ENCODE measurements at places on chromosomes 11 and 22. TPM values are rescaled to one million over a fixed set of nuclear protein-coding genes. Genes with fewer than 3 reads are reported as not detected.

The MISFA gene
- polyA plus RNA-seq: 2.4 TPM

DNA sequence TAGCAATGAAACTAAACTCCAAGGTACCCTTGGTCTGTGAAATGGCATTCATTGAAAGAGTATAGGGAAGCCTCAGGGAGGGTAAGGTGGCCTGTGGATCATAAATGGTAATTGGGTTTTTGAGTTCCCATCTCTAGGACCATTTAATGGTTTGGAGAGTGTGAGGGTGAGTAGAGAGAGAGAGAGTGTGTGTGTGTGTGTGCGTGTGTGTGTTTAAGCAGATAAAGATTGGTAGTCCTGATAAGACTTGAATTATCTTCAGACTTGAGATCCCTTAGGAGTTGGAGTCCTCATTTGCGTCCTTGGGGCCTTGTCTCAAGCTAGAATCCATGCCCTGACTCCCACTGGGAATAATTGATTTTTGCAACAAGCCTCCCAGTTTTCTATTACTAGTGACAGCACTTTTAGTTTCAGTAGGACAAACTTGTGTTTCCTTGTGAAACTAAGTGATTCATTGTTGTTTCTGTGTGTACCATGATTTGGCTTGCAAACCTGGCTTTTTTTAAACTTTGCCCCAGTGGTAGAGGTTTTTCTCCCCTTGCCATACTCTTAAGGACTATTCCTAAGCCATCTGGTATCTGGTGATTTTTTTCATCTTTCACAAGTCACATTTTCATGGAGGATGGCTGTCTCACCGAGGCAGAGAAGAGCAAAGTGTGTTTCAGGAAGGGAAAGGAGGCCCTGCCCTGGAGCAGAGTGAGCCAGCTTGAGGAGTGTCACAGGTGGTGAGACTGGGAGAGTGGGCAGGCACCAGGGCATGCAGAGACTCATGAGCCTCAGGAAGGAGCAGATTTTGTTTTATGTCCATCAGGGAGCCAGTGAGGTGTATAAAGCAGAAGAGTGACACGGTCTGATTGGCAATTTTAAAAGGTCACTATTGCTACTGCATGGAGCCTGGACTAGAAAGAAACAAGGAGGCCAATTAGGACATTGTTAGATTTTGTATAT, 26.7 kb downstream of the ALKBH3 start:
- no peaks in the 10 kb centered on the region for H3K27me3 ChIP-seq
- H3K36me3 ChIP-seq: peaks cover 21% of the 10 kb centered on the region
- peak overlapping the region; percentile 100 for H3K27ac ChIP-seq
- no peak overlapping the region for H3K4me3 ChIP-seq
- H3K4me1 ChIP-seq: peaks cover 53% of the 10 kb centered on the region

DNA sequence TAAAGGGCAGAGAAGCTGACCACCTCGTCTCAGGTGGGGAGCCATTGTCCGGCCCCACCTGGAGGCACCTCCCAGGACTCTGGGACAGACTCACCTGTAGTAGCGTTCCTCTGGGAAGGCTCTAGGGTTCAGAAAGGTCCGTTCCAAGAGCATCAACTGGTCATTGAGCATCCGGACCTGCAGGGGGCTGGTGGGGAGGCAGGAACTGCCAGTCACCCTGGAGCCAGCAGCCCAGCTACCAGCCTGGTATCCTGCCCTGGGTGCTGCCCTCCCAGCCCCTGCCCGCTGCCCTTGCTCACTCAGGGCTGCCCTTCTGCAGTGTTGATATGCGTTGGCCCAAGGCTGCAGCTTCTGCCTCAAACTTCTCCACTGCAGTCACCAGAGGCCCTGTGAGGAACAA, 4.7 kb downstream of the SAC3D1 start:
- H3K4me1 ChIP-seq: peaks cover 3% of the 10 kb centered on the region
- no peak for DNase-seq
- H3K27me3 ChIP-seq: no peaks in the 10 kb centered on the region
- peaks cover 13% of the 10 kb centered on the region for H3K36me3 ChIP-seq
- no peak overlapping the region for H3K4me3 ChIP-seq

DNA sequence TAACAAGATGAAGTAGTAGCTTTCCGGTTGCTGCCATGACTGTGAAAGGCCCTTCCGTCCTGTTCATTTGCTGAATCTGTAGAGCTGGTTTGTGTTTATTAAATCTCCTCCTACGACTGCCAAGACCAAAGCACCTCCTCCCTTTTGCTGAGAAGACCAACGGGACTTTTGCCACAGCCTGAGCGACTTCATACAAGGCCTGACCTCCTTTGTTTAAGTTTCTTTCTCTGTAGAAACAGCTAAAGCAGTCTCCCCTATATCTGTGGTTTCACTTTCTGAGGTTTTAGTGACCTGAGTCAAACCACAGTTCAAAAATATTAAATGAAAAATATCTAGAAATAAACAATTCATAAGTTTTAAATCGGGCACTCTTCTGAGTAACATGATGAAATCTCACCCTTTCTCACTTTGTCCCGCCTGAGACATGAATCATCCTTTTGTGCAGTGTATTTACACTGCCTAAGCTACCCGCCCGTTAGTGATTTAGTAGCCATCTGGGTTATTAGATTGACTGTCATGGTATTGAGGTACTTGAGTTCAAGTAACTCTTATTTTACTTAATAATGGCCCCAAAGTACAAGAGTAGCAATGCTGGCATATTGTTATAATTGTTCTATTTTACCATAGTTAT, 119.1 kb upstream of the LRRC4C start:
- H3K36me3 ChIP-seq: no peaks in the 10 kb centered on the region
- no peak overlapping the region for H3K4me3 ChIP-seq
- H3K27me3 ChIP-seq: no peaks in the 10 kb centered on the region
- H3K27ac ChIP-seq: no peak overlapping the region

The ANO1 gene
- polyA plus RNA-seq: not detected

GRCh38 chr11:123547180-123547579, 107.2 kb downstream of the SCN3B start:
- H3K4me1 ChIP-seq: peaks cover 23% of the 10 kb centered on the region
- H3K27me3 ChIP-seq: no peaks in the 10 kb centered on the region
- DNase-seq: no peak
- H3K4me3 ChIP-seq: no peak overlapping the region
- H3K36me3 ChIP-seq: no peaks in the 10 kb centered on the region
- H3K27ac ChIP-seq: peak overlapping the region; percentile 34

- no peaks in the 10 kb centered on the region for H3K36me3 ChIP-seq
- peak overlapping the region; percentile 49 for H3K4me3 ChIP-seq
Measured at GRCh38 chr11:1546536-1547466, 25.3 kb downstream of the DUSP8 start.

DNA sequence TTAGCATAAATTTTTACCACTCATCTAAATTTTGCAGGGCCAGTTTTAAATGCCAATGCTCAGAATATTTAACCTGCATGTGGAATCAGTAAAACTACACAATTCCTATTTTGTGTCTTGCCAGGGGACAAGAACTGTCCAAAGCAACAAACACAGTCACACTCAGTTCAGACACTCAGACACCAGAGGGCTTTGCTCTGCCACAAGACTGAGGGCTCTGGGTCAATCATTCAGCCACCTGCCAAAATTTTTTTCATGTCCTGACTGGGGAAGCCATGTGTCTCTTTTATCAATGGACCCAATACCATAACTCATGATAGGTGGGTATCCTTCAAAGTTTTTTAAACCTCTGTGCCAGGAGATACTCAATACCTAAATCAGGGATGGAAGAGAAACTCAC, 304.0 kb upstream of the ANO3 start:
- peaks cover 3% of the 10 kb centered on the region for H3K4me1 ChIP-seq
- no peak for DNase-seq
- H3K4me3 ChIP-seq: no peak overlapping the region
- no peaks in the 10 kb centered on the region for H3K27me3 ChIP-seq

The DDI1 gene
- polyA plus RNA-seq: not detected

DNA sequence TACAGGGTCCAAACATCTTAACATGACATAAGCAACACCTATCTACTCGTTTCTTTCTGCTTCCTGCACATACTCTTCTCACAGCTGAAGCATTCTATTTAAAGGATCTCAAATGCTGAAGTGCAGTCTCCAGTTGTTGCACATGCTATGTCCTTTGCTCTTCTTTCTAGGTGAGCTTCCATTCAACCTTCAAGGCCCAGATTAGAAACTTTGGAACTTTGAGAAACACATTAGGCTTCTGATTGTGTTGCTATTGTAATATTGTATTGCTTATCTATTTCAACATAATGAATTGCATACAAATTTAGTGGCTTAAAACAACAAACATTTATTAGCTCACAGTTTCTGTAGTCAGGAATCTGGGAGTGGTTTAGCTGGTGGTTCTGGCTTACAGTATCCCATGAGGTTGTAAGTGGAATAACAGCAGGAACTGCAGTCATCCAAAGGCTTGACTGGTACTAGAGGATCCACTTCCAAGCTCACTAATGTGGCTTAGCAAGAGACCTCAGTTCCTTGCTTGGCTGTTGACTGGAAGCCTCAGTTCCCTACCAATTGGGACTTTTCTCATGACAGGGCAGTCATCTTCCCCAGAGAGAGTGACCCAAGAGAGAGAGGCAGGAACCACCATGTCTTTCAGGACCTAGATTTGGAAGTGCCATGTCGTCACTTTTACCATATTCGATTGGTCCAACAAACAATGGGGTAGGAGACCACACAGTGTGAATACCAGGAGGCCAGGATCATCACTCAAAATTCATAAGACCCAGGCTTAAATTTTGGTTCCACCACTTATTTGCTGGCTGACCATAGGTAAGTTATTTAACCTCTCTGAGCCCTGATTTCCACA, 27.2 kb upstream of the RASSF10 start:
- no peaks in the 10 kb centered on the region for H3K36me3 ChIP-seq
- H3K4me1 ChIP-seq: no peaks in the 10 kb centered on the region
- DNase-seq: no peak
- H3K4me3 ChIP-seq: no peak overlapping the region
- H3K27ac ChIP-seq: no peak overlapping the region

The CEP126 gene
- 2.1 TPM for polyA plus RNA-seq

- no peak overlapping the region for H3K4me3 ChIP-seq
- DNase-seq: no peak
- H3K36me3 ChIP-seq: no peaks in the 10 kb centered on the region
- peaks cover 28% of the 10 kb centered on the region for H3K4me1 ChIP-seq
- no peaks in the 10 kb centered on the region for H3K27me3 ChIP-seq
- no peak overlapping the region for H3K27ac ChIP-seq
Measured at GRCh38 chr11:120398132-120398531, 61.9 kb downstream of the ARHGEF12 start.

DNA sequence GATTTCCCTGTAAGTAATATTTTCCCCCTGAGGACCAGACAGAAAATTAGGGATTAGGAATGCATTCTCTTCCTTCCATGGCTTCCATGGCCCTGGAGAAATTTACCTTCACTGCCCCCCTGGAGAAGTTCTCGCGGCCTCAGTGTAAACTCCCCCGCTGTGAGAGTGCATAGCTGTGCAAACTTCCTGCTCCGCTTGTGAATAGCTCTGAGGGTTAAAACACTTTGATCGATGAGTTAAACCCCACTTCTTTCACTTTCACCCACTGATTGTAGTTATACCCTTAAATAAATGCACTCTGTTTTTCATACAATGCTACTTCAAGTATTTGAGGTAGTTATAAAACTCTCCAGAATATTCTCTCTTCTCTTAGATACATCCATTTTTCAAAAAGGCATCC, 190.8 kb downstream of the DSCAML1 start:
- no peaks in the 10 kb centered on the region for H3K36me3 ChIP-seq
- no peak for DNase-seq
- no peaks in the 10 kb centered on the region for H3K27me3 ChIP-seq
- H3K4me1 ChIP-seq: peaks cover 11% of the 10 kb centered on the region
- no peak overlapping the region for H3K4me3 ChIP-seq
- no peak overlapping the region for H3K27ac ChIP-seq

DNA sequence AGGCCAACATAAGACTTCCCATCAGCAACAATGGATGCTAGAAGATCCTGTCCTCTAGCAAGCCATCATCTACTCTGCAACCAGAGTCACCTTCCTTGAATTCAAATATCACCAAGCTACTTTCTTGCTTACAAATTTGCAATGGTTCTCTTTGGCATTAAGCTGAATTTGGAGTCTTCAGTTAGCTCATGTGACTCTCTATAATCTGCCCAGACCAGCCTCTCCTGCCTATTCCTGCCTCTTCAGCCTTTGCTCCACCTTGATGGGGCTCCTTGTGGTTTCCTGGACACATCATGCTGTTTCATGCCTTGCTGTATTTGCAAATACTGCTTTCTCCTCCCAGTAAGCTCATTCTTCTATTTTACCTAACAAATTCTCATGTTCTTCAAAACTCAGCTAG, 82.3 kb downstream of the RASSF10 start:
- no peaks in the 10 kb centered on the region for H3K36me3 ChIP-seq
- no peaks in the 10 kb centered on the region for H3K4me1 ChIP-seq
- DNase-seq: no peak
- no peaks in the 10 kb centered on the region for H3K27me3 ChIP-seq
- no peak overlapping the region for H3K27ac ChIP-seq

The LINC01488 gene
- not detected for polyA plus RNA-seq

The MOGAT2 gene
- not detected for polyA plus RNA-seq

DNA sequence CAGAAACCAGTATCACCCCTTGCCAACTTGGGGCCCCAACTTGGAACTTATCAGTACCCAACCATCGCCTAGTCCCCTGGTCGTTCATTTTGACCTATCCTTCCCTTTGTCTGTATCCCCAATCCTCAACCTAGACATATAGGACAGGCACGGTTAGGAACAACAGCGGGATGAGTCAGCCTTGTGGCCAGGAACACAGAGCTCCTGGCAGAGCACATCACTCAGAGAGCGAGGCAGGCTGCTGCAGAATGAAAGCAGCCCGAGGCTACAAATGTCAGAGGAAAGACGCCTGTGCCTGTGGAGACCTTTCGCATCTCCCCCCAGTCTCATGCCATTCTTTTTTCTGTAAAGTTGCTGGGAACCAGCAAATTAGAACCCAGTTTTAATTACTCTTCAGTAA, 14.6 kb downstream of the DKK3 start:
- H3K27ac ChIP-seq: peak overlapping the region; percentile 99
- peak; percentile 70 for DNase-seq
- H3K4me3 ChIP-seq: peak overlapping the region; percentile 18
- H3K27me3 ChIP-seq: no peaks in the 10 kb centered on the region
- H3K4me1 ChIP-seq: peaks cover 34% of the 10 kb centered on the region
- H3K36me3 ChIP-seq: peaks cover 48% of the 10 kb centered on the region

DNA sequence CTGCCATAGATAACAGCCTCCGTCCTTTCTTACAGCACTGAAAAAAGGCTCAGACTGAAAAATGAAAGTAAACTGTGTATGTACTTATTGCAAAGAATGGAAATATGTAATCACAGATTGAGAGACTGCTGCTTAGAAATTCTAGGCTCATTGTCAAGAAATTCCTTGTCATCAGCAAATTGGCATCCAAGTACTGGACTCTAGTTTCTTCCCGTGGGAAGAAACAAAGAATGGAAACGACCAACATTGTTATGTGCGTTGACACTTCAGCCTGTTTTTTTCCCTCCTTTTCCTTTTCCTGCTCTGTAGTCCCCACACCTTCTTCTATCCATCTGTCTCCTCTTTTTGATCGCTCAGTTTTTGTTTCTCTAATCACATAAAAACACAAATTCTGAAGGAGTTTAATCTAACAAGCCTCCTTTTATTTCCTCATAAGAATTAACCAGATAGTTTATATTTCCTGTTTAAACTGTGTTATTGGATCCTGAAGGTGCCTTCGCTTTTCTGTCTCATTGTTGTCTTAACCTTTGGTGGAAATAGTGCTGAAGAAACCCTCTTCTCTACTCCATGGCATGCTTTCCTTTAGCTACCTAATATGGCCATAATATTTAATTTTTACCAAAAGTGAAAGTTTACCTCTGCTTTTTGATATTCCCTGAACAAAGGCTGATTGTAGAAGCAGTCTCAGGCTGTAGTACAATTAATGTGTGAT, 20.0 kb upstream of the CASP12 start:
- no peaks in the 10 kb centered on the region for H3K27me3 ChIP-seq
- H3K36me3 ChIP-seq: no peaks in the 10 kb centered on the region
- H3K27ac ChIP-seq: peak overlapping the region; percentile 15
- no peaks in the 10 kb centered on the region for H3K4me1 ChIP-seq
- H3K4me3 ChIP-seq: no peak overlapping the region
- no peak for DNase-seq
